ENCODE measurements at places on chromosomes 6 and 20. TPM values are rescaled to one million over a fixed set of nuclear protein-coding genes. Genes with fewer than 3 reads are reported as not detected.

PAK5 gene
- not detected for total RNA-seq

FRK gene
- total RNA-seq: not detected

MOCS1 gene
- 0.69 TPM for total RNA-seq

TMEM170B gene
- 0.72 TPM for total RNA-seq

MAPK13 gene
- 59.4 TPM for total RNA-seq

DTD1 gene
- 49.2 TPM for total RNA-seq

NRSN1 gene
- not detected for total RNA-seq

NFKBIE gene
- 28.2 TPM for total RNA-seq

ABHD16A gene
- total RNA-seq: 44.7 TPM

DACT2 gene
- 1.8 TPM for total RNA-seq

DNA sequence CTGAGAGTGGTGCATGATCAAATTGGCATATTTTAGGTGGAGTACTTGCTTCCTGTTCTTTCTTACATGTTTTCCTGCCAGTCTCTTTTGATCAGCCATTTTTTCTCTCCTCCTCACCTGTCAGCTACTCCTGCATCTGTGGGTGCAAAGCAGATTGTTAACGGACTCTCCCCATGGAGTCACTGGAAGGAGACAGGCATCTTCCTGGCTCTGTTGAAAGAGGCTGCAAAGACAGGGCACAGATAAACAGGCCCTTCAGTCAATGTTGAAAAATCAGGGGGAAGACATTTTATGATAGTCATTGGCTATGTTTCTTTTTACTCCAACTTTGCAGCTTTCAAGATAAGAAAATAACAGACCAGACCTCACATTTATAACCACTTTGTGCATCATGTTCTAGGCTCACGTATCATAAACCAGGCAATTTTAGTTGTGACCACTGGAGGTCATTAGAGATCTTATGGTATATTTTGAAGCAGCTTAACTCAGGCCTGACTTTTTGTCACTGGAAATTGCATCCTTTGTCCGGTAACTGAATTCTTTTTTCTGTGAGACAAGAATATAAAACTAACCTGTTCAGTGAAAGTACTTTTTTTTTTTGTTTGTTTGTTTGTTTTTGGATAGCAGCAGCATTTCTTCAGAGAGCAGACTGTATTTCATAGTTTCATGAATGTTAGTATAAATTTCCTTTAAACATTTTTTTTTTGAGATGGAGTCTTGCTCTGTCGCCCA lies 20.1 kb downstream of the ECT2L start:
- peak; percentile 70 for DNase-seq

DNA sequence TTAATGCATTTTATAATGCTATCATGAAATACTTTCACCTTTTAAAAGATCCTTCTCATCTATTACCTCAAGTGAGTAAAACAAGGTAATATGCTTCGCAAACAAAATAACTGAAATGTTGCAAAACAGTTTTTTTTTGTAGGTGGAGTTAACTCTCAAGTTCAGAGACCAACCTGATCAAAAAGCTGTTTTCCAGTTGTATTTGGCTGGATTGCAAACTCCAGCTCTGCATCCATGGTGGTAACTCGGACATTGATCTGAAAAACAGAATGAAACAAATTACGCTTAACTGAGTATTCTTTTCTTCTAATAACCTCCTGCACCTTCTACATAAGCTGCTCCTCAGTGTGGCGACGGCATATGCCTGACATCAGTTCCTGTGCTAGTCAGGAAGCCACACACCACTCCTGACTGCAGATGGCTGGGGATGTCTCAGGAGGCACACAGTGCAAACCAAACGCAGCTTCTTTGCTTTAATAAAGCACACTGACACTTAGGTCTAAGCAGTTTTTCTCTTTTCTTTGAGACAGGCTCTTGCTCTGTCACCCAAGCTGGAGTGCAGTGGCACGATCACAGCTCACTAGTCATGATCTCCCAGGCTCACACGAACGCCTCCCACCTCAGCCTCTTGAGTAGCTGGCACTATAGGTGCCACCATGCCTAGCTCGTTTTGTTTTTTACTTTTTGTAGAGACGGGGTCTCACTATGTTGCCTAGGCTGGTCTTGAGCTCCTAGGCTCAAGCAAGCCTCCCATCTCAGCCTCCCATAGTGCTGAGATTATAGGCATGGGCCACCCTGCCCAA lies 29.9 kb downstream of the EZR start:
- DNase-seq: peak; percentile 90

DNA sequence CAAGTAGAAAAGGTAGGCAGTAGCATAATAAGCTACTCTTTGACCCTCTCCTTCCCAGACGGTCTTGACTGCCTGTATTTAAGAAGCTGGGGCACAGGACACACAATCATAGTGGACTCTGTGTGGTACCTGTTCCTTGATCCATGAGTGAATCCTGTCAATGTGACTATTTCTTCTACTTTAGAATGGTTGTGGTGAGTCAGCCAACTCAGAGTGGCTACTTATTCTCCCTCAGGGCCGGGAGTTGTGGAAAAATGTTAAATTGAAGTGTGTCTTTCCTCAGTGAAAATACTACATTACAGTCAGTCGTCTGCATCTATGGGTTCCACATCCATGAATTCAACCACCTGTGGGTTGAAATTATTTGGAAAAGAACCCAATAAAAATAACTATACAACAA lies 30.8 kb upstream of the PREP start:
- DNase-seq: no peak

- DNase-seq: no peak
These were observed 215.7 kb upstream of the CST7 start for GRCh38 chr20:24733416-24733815.

DNA sequence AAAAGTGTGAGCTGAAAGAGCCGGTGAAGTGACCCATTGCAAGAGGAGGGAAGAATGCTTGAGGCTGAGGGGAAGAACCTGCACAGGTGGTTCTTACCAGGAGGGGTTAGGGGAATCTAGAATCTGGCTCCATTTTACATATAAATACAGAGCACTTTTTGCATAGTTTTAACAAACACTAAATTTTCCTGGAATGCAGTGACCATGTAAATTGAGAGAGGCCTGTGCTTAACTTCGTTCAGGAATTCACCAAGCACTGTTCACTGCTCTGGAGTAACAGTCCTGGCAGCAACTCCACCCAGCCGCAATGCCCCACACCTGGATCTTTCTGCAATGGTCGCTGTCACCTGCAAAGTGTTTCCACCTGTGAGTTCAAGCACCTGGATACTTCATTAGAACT lies 13.2 kb upstream of the RIPOR3 start:
- DNase-seq: no peak

DNA sequence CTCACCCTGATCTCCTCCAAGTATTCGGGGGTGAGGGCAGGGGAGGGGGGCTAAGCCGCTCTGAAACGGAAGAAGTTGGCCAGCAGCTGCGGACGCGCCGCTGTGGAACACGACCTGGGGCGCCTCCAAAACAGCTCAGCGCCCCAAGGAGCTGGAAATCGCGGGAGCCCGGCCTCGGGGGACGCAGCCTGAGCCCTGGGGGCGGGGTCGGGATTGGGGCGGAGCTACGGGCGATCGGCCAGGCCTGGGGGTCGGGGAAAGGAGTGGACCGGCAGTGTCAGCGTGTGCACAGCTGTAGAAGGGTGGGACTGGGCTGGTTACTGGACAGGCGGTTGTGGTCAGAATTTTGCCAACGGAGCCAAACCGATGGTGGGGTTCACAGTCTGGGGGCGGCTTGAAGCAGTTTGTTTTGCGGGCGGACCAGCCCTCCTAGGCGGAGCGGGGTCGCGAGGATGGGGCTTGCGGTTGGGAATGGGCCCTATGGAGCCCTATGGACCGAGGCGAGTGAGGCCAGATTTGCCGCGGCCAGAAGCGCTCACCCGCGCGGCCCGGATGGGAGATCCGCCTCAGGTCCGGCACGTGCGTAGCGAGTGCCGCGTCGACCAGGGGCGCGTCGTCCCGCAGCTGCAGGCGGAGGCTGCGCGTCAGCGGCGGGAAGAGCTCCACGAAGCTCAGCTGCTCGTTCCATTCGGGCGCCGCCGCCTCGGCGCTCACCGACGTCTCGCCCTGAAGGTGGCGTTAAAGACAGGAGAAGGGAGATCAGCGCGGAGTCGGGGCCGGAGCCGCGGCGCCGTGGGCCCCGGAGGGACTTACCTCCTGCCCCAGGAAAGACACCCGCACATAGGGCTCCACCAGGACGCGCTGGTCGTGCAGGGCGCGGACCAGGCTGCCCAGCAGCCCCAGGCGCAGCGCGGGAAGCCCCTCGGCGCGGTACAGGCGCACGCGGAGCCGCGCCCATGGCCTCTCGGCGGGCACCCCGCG lies 14.3 kb upstream of the SPAG4 start:
- peak; percentile 95 for DNase-seq

- peak; percentile 65 for DNase-seq
These were observed 6.3 kb upstream of the SIRPG start for GRCh38 chr20:1663917-1664316.

- DNase-seq: peak; percentile 93
These were observed 107.4 kb downstream of the SCML4 start for GRCh38 chr6:107716688-107717089.

DNA sequence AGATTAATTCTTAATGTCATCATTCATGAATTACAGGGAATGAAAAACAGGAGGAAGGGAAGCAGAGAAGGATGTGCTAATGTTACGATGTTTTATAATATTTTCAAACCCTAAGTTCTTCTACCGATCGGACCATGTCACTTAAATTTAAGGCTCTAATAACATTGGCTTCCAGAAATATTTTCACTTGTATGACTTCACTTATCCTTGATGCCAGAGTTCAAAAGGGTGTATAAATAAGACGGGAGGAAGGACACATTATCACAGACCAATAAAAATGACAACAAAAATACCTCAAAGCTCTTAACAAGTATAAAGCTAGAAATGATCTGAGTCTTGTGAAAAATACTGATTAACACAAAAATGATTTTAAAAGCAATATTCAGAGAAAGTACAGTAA lies 370.4 kb upstream of the CITED2 start:
- DNase-seq: no peak

GRCh38 chr20:38212806-38213606 lies 47.5 kb downstream of the KIAA1755 start:
- no peak for DNase-seq

DNA sequence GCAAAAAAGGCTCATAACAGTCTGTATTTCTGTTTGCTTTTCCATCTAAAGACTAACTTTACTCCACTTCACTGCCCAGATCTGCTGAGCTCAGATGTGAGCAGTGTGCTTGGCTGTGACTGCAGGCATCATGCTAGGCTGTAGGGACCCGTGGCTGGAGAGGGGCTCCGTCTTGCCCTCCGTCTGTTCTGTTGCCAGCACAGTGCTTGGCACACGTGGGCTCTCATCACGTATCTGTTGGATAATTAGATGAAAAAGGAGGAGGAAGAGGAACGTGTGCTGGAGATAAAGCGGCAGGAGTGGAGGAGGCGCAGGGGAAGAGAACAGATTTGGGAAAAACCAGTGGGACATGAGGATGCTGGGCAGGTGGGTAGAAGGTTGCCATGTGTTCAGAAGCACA lies 57.6 kb upstream of the IER3 start:
- DNase-seq: no peak

- no peak for DNase-seq
These were observed 33.4 kb downstream of the IL20RA start for GRCh38 chr6:137011406-137011805.

DNA sequence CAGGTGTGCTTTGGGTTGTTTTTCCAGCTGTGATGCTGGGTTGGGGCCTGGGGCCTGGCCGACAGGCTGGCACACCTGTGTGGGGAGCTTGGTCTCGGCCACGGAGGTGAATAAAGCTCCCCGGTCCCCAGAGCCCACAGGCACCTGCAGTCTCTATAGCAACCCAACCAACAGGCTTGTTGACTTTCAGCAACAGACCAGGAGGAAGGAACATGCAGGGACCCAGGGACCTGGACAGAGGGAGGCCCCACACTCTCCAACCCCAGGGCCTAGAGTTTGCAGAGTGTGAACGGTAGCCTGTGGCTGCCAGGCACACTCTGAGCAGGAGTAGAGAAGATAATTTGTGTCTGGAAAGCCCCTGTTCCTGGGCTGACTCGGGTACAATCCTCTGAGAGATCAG lies 14.6 kb upstream of the SYNJ2 start:
- DNase-seq: no peak

- no peak for DNase-seq
These were observed 2.2 kb downstream of the TM9SF4 start for GRCh38 chr20:32111753-32112152.

- no peak for DNase-seq
These were observed 11.0 kb upstream of the HINT3 start for GRCh38 chr6:125945378-125946141.

GRCh38 chr6:161918109-161918531 lies 644.3 kb upstream of the AGPAT4 start:
- DNase-seq: no peak

GRCh38 chr6:63883597-63883996 lies 248.0 kb downstream of the PHF3 start:
- DNase-seq: no peak

DNA sequence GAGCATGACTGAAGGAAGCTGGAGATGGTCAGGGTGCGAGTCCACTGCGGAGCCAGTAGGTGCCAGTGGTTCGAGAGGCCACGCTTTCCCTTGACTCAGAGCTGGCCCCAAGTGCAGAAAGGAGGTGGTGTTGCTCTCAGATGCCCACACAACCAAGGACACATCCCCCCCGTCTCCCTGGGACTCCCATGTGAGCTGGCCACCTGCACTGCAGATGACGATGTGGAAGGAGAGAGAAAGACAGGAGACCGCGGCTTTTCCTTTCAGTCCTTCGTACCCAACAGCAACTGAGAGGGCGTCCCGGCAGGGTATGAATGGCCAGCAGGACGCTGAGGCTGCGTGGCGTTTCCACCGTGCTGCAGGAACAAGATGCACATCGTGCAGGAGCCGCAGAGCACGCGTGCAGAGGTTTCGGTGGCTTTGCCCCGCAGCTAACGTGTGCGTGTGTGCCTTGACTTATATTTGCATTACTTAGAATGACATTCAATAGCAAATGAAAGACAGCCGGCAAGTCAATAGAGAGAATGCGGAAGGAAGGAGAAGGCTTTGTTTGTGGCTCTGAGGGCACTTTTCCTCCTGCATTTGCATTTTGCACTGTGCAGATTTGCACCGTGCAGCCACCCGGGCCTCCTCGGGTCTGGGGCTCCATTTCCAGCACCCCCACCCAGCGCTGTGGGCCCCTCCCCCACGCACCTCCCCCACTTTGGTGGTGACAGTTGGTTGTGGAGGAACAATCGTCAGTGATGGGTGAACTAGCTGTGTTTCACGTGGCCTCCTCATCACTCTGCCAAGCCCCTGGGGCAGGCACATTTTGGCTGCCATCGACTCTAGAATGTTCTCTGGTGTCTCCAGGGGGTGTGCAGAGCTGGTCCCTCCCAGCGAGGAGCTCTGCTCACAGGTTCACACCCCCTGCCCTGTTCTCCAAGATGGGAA lies 26.4 kb upstream of the BHLHE23 start:
- peak; percentile 63 for DNase-seq

GRCh38 chr6:140825731-140826130 lies 1307.0 kb upstream of the GJE1 start:
- DNase-seq: no peak

GRCh38 chr6:2990932-2991506 lies 8.7 kb upstream of the NQO2 start:
- DNase-seq: no peak
